ENCODE measurements at places on chromosomes 11 and 22.

DNA sequence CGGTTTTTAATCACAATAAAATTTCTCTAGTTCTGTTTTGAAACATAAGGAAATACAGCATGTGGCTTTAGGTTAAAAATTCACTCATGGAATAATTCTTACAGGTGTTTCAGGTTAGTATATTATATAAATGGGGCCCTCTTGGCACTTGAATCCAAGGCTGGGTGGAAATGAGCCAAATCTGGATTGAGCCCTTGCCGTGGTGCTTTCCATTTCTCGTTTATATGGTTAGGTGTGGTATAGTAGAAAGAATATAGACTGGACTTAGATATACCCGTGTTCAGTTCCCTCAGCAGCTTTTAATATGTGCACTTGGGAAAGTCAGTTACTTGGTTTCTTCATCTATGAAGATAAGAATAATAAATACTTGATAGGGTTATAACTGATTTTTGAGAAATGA is 16.0 kb downstream of the ZFP91 start:
- DNase-seq = no peak

DNA sequence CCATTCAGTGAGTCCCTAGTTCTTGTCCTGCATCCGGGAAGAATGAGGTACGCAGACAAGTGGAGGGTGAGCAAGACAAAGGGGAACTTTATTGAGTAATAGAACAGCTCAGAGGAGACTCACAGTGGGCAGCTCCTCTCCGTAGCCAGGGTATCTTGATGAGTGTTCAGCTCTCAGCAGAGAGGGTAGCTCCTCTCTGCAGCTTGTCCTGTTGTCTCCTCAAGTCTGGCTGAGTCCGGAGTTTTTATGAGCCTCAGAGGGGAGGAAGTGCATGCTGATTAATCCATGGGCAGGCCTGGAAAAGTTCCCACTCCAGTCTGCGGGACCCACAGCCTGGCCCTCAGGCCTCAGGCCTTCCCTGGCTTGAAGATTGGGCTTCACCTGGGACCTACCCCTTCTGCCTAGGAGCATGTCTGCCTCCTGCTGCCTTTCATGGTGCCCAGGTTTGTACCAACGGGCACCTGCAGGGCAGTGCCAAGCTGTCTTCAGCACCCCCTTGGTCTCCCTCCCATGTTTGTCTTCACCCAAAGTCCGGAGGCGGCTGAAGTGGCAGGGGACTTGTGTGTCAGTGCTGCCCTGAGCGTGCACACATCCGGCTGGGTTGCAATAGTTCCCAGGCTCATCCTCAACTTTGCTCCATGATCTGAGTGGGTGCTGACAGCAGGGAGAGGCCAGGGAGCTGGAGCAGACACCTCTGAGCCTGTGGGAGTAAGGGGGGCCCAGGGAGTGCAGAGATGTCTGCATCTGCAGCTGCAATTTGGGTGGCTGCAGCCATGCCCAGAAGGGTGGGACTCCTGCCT is 134.2 kb downstream of the LDLRAD3 start:
- no peak for DNase-seq

DNA sequence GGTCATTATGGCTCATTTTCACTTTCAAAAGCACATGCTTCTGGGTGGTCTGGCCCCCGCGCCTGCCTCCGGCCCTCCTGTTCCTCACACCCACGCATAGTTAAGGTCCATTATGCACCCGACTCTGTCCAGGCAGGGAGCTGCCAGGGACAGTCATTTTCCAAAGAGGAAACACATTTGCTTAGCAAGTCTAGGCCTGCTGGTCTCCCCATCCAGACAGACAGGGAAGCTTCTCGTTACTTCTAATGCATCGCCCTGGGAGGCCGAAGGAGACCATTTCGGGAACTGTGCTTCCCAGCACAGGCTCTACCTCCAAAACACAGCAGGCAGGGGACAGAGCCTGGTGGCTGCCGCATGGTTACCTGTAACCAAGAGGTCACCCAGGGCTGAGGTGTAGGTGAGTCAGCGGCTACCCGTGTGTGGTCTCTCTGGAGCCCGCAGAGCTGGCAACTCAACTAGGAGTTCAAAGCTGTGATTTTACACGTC is 87.1 kb upstream of the SHANK2 start:
- DNase-seq = no peak

GRCh38 chr11:119687373-119688046 is 41.5 kb downstream of the NECTIN1 start:
- DNase-seq = no peak

- DNase-seq = no peak
These were observed 124.5 kb downstream of the KCNQ1 start for GRCh38 chr11:2569321-2569721.

DNA sequence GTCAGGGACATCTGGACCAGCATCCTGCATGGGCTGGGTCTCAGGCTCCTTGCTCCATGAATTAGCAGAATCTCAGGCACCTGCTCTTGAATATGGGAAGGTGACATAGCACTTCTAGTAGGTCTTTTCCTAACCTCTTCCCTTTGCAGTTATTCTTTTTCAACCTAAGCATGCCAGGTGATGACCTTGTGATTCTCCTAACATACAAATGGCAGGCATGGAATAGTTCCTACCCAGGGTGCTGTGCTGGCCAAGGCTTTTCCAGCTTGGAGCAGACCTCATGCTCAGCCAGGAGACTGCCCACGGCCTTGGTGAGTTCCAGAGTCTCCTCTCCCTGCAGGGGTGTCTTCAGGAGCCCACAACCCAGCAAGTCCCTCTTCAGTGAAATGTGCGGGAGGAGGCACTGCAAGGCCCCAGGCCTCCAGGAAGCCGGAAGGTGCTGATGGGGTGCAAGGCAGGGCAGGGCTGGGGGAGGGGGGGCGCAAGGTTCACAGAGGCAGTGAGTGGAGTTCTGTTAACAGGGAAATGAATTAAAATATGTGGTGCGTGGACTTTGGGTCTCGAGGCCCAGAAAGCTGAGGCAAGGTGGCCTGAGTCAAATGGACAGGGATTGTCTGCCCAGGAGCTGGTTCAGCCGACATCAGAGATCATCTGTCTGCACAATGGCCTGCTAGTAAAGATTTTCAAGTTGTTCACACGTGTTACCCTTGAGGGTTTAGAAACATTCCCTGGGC is 75.9 kb upstream of the SEPTIN5 start:
- no peak for DNase-seq

GRCh38 chr11:18243783-18244362 is 4.6 kb downstream of the SAA2 start:
- peak; percentile 17 for DNase-seq

- DNase-seq = no peak
These were observed 249.4 kb downstream of the SBF2 start for GRCh38 chr11:10044618-10045017.

DNA sequence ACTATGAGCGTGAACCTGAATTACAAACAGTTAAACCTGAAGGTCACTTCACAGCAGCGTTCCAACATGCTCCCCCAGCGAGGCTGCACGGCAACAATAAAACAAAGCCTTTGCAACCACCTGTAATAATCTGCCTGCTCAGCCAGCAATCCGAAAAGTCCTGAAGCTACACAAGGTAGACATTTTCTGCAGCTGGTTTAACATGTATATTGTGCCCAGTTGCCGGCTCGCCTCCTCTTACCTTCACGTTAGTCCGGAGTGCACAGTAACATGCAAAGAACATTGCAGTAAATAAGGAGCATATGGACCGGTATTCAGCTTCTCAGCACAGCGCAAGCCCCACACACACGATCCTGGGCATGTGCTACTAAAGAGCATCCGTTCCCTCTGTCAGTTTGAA is 704.3 kb downstream of the DLG2 start:
- DNase-seq = no peak

GRCh38 chr11:128963744-128964325 is 21.2 kb upstream of the TP53AIP1 start:
- no peak for DNase-seq

DNA sequence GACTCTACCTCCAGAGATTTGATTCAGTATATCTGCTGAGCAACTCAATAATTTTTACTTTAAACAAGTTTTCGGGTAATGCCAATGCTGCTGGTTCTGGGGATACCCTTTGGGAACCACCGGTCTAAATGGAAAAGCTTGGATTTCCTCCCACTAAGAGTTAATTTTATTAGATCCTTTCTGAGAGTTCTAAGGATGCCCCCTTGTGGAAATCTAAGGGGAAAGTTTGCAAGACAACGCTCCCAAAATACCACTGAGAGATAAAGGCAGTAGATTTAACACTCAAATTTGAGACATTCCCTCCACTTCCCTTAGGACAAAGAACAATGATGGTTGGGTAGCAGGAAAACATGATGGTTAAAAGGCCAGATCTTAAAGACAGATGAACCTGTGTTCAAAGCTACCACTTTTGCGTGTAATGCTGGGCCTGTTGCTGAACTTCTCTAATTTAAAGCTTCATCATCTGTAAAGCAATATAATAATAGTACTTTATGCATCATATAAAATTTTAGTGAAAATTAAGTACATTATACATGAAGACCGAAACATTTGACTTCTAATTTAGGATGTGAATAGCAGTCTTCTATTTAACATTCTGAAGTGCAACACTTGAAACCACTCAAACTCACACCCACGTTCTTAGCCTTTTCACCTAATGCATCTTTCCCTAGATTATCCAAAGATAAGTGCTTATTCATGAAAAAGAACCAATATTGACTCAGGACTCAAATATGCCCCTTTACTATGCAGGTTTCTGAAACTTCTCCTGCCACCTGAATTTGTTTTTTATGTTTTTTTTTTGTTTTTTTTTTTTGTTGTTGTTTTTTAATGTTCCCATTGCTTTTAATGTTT is 110.1 kb upstream of the LUZP2 start:
- DNase-seq = no peak

GRCh38 chr11:74412733-74413359 is 14.6 kb upstream of the PGM2L1 start:
- DNase-seq = no peak

DNA sequence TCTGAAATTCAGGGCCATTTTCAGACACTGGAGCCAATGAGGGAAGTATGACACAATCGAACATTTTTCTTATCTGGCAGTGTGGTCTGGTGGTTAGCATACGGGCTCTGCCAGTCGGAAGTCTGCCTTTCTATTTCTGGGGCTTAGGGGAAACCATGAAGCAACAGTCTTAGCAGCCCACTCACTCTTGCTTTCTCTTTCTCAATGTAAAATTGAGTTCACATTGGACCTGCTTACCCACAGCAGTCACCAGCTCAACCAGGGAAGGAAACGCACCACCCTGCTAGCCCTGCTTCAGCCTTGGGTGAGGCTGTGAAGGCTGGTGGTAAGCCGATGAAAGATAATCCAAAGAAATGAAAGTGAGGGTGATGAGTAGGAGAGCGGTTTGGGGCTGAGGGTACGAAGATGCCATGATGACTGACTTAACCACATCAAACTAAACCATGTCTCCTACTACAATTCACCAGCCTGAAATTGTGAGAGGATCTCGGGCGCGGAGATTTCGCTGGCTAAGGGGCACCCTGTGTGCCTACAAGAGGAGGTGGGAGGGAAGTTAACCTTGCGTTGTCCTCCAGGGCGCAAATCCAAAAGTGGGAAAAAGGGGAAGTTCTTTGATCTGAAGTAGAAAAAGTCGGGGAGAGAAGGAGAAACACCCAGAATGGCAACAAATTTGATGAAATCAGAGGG is 2.0 kb upstream of the LMO2 start:
- DNase-seq = no peak

- no peak for DNase-seq
These were observed 21.2 kb upstream of the BLID start for GRCh38 chr11:122137078-122137793.

DNA sequence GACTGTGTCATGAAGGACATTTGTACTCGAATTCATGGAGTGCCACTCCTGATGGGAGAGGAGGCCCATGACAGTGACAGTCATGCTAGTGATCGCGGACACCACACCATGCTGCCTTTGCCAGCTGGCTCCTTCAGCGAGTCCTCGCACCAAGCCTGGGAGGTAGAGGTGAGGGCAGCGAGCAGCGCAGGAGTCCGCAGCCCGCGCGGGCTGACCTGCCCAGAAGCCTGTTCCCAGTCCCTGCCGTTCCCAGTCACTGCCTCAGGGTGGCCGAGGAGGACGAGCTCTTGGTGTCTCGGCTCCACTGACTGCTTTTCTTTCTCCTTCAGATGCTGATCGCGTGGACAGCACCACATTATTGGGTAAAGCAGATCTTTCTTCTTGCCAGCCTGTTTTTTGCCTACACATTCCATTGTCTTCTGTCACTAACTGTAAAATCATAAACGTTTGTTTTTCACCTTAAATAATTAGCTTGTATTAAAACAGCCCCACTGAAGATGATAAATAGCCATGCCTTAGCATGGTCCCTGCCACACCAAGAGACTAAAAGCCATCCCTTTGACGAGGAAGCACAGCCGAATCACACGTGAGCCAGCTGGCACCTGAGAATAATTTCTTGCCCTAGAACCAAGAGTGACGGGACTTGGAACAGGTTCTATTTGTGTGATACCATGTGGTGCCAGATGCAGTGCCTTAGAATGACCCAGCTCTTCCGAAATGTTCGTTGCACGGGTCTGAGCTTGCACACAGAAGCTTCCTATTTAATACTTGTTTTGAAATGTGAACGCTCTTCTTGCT is 25.5 kb downstream of the FAM118A start:
- no peak for DNase-seq

DNA sequence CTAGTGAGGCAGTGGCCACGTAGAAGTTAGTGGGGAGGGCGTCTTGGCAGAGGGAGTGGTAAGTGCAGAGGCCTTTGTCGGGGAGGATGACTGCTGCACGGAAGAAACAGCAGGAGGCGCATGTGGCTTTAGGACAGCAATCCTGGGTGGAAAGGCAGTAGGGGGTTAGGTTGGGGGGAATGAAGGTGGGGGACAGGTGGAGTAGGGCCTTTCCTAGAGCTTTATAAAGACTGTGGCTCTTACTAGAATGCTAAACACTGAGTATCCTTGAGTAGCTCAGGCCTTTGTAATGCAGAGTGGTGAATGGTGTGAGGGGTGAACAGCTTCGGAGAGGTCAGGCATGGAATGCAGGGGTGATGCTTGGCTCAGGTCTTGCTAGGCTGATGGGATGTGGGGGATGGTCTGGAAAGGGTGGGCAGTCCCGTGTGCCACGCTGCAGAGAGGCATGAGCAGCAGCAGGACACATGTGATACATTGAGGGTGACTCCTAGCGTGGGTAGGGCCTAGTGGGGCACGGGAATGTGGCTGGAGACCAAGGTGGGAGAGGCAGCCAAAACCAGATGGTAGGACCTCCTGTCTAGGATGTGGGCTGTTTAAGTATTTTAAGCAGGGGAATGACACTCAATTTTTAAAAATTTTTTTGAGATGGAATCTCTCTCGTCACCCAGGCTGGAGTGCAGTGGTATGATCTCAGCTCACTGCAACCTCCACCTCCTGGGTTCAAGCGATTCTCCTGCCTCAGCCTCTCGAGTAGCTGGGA is 19.2 kb downstream of the AP2A2 start:
- DNase-seq = no peak

DNA sequence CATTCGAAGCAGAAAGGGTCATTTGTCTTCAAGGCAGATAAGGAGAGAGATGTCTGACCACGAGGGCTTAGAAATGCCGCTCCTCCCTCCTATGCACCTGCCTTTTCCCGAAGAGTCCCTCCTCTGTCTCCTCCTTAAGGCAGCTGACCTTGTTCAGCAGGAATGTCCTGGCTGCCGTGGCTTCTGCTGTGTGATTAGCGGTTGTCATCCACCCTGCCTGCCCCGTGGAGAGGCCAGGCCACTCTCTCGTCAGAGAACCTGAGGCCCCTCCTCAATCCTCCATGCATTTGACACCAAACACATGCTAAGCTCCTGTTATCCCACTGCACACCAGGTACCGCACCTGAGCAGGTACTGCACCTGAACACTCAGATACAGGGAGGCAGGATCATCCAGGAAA is 834.6 kb downstream of the TBC1D22A start:
- DNase-seq = no peak

- no peak for DNase-seq
These were observed 4.2 kb upstream of the ANO1 start for GRCh38 chr11:70073871-70074371.

Data from T-helper 1 cell (primary cell).